ENCODE measurements at places on chromosomes 2 and 18. TPM values are rescaled to one million over a fixed set of nuclear protein-coding genes. Genes with fewer than 3 reads are reported as not detected.

- no peak for DNase-seq
These were observed 17.7 kb downstream of the PDIA6 start for GRCh38 chr2:10794876-10795275.

- no peak for DNase-seq
These were observed 707.2 kb upstream of the REG3G start for GRCh38 chr2:78318275-78318674.

DNA sequence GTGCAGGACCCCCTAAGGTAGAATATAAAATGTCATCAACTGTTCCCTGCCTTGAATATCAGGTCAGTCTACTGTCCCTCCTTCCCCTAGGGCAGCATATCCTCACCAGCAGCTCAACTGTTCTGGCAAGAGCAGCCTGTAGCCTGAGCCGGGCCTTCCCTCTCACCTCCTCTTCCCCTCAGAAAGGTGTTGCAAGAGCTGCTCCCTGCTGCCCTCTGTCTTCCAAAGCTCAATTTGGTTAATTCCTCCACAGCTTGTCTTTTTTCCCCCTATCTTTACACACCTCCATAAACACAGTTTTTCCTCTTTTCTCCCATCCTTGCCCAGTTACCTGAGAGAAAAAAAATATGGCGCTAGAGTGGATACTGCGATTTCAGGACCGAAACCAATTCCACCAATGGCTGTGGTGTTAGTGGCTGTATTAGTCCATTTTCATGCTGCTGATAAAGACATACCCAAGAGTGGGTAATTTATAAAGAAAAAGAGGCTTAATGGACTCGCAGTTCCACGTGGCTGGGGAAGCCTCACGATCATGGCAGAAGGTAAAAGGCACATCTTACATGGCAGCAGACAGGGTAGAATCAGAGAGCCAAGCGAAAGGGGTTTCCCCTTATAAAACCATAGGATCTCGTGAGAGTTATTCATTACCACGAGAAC lies 184.7 kb downstream of the MREG start:
- DNase-seq = peak; percentile 77

DNA sequence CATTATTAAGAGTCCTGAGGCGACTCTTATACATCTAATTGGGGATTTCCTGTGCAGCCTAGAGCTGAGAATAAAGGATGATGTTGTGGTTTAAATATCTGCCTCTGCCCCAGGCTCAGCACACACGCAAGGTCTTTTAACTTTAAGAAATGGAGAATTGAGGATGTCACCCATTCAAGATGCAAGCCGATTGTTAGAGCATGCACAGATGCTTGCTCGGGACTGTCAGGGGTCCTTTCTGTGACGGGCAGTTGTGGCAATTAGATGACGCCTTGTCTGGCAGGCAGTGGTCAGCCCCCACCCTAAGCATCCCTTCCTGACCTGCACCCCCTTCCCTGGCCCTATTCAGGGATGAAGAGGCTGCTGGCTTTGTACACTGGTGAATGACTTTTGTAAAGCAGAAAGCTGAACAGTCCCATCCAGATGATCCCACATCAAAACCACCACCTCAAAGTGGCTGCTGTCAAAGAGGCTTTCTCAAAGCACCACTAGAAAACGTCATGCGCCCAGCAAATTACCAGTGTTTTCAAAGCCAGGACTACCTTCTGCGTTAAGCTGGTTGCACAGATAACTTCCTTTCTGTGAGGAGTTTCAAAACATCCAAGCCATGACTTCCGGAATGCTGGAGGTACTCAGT lies 23.7 kb downstream of the FAM178B start:
- peak; percentile 96 for DNase-seq

DNA sequence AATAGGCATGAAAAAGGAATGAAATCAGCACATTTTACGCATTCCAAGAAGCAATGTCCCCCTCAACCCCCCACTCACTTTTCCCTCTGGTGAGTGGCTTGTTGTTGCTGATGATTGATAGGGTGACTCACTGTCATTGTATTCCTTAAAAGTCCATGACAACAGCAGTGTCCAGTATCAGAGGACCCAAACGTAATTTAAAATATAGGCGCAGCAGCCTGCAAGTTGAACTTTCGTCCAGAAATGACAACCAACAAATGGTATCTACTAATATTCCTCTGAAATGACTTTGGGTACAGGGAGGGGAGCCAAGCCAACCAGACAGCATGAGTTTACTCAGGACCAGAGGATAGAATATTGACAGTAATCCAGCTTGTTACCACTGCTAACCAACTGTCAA lies 182.9 kb upstream of the SIX3 start:
- no peak for DNase-seq

GRCh38 chr2:43127208-43127940 lies 99.0 kb downstream of the ZFP36L2 start:
- peak; percentile 96 for DNase-seq

- no peak for DNase-seq
These were observed 900 bp downstream of the C18orf32 start for GRCh38 chr18:49486134-49486533.

GRCh38 chr2:220948579-220948978 lies 623.5 kb downstream of the EPHA4 start:
- DNase-seq = no peak

DNA sequence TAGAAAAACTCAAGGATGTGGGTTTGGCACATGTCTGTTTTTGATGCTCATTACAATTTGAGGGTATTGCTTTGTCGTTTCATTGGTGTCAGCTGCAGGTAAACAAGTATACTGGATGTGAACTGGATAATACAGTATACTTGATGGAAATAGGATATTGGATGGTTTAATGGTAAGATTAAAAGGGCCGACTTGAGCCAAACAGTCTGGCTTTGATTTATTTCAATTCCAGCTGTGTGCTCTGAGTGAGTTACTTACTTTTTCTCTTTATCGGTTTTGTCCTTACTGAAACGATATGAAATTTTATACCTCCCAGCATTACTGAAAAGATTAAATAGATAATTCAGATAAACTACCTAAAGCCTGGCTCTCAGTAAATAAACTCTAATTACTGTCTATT lies 227.6 kb downstream of the ASXL3 start:
- no peak for DNase-seq

DNA sequence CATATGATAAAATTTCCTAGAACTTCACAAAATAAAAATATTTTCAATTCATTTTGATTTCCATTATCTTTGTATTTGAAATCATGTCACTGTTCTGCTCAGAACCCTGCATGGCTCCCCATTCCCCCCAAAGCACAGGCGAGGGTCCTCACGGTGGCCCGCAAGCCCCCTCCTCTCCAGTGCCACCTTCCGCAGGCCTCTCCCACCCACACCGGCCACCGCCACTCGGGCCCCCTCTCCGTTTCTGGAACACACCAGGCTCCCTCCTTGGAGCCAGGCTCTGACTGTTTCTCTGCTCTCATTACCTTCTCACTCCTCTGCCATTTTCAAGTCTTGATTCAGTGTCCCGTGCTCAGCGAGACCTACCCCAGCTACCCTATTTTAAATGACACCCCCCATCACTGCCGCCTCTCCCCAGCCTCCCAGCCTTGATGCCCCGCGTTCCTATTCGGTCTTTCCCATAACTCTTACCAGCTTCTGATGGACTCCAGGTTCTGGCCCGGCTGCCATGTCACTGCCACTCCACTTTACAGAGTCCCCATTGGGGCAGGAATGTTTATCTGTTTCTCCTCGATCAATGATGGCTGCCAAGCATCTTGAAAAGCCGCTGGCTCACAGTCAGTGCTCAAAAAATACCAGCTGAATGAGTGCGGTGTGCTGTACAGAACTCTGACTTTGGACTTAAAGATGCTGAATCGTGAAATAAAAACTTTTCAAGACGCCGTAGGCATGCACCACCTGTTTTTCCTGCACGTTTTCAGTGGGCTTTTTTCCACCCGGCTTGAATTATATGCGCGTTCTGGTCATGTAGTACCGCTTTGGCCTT lies 201.0 kb downstream of the GBX2 start:
- no peak for DNase-seq

- no peak for DNase-seq
These were observed 18.3 kb upstream of the KIF3C start for GRCh38 chr2:26000561-26001082.

DNA sequence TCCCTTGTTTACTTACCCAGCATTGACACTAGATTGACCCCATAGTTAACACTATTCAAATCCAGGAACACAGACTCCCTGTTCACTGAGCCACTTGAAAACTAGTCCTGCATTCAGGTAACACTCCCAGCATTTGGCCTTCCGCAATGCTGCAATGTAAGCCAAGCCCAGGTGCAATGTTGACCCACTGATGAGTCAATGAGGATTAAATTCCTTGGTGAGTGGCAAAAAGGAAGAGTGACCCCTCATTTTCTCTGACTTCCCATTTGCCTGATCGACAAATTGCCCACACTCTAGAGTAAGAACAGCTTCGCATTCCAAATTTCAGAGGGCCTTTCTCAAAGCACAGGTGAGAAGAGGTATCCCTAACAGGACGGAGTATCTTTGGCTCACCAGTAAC lies 251.9 kb downstream of the FBXO15 start:
- peak; percentile 43 for DNase-seq

GRCh38 chr2:43159797-43160196 lies 66.6 kb downstream of the ZFP36L2 start:
- peak; percentile 75 for DNase-seq

- DNase-seq = no peak
These were observed 61.9 kb downstream of the ASAP2 start for GRCh38 chr2:9268301-9269080.

- no peak for DNase-seq
These were observed 395.1 kb downstream of the FBXO15 start for GRCh38 chr18:73752546-73752945.

GRCh38 chr18:45066210-45066609 lies 385.5 kb downstream of the SETBP1 start:
- DNase-seq = no peak

GRCh38 chr18:26621161-26622026 lies 73.0 kb upstream of the KCTD1 start:
- peak; percentile 77 for DNase-seq

- no peak for DNase-seq
These were observed 15.3 kb upstream of the UGT1A9 start for GRCh38 chr2:233656443-233656842.

DNA sequence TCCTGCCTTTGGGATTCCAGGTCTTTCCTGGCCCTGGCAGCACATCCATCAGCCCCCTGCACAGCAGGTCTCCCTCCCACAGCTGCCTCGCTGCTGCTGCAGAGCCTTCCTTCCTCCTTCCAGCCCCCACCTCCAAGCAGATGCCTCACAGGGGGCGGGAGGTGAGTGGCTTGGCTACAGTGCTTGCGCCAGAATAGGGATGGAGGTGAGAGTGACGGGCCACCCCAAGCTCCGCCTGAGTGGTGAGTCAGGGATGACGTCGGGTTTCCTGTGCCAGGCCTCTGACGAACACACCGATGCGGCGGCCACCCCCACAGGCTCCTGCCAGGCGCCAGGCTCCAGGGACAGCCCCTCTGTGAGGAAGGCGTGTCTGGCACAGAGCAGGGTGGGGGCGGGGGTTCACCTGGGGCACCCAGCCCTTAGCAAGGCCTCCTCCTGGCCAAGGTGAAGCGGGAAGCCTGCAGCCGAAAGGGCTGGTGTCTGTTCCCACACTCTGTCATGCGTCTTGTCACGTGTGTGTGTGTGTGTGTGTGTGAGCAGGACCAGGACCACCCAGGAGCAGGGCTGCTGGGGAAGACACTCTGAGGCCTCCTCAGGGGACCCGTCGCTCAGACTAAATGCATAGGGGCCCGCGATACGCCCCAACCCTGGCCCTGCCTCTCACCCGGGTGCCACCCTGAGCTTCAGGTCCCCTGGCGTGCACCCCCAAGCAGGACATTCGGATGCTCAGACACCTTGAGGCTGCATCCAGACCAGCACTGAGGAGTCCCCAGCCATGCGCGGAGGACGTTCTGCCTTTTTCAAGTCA lies 3.4 kb upstream of the DUSP2 start:
- DNase-seq = peak; percentile 98

GRCh38 chr18:26540043-26540628 lies 8.2 kb downstream of the KCTD1 start:
- no peak for DNase-seq

DNA sequence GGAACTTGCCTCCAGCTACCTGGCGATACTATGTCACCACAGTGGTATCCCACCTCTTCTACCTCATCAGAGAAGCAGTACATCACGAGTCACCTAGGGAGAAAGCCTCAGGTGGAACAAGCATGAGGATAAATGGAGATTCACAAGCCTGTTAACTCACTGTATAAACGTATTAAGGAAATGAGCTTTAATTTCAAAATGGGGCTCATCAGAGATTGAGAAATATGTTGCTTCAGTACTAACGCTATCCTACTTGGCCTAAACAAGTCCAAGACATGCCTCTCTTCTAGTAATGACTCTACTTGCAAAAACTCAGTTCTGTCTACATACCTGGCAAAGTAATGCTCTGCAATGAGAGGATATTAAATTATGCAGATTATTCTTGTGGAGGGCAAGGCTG lies 4.3 kb downstream of the SLC39A6 start:
- DNase-seq = no peak

- no peak for DNase-seq
These were observed 53.2 kb upstream of the GPR45 start for GRCh38 chr2:105188343-105188742.

DNA sequence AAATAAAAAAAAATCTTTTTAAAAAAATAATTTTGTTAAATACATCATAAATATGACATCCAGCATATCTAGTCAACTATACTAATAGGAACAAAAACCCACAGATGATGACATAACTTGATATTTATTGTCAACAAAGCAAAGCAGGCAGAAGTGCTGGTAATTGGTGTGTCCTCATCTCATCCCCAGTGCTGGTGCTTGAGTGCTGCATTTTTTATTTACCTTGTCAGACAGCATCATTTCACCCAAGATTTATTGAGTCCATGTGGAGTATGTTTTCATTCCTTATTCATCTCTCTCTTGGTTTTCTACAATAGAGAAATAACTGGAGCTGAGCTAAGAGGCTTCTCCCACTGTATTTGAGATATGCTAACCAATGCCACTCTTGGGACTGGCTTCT lies 191.6 kb upstream of the SLC14A2 start:
- no peak for DNase-seq

- no peak for DNase-seq
These were observed 63.5 kb downstream of the KIAA2012 start for GRCh38 chr2:202136526-202136925.

Gene IGFBP2
- total RNA-seq = 33.5 TPM

Gene FMNL2
- 14.9 TPM for total RNA-seq

Gene MERTK
- 0.63 TPM for total RNA-seq

Gene CNTNAP5
- total RNA-seq = not detected

Gene CYTIP
- total RNA-seq = 321 TPM

Gene ANKRD44
- total RNA-seq = 130 TPM

Gene MCM6
- 196 TPM for total RNA-seq

Gene STAT4
- total RNA-seq = 47.9 TPM

Gene NOP58
- total RNA-seq = 221 TPM

Gene ANKRD30BL
- total RNA-seq = not detected

Gene M1AP
- total RNA-seq = not detected

Gene MOCOS
- total RNA-seq = 0.57 TPM

Gene MSTN
- not detected for total RNA-seq
